Mesenchymal stem cell (in vitro differentiated cells and primary cell): ENCODE measurements at places on chromosomes 12 and 14.

DNA sequence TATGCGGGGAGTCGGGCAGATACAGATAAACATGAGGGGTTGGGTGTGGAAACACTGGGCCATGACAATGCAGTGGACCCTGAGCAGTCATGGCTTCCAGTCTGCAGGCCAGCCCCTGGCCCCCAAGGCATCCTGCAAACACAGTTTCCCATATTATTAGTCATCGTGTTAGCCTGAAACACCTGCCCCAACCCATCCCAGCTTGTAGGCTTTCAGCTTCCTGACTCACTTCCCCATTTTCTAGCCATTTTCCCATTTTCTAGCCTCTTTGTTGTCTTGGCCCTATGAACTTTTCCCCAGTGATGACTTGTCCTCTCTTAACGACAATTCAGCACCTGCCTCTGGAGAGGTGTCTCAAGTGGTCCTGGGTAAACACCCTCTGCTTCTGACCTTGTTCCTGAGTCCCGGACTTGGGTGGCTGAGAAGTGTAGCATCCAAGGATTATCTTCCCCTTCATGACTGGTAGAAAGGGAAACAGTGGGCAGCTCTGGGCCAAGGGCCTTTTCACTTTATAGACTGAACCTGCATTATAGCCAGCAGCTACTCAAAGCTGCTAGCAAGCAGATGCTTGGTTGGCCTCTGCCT, 4.3 kb upstream of the PGF start:
- H3K4me1 ChIP-seq, result peaks cover 14% of the 10 kb centered on the region
- no peak overlapping the region for H3K27ac ChIP-seq
- H3K36me3 ChIP-seq, result no peaks in the 10 kb centered on the region
- peaks cover 4% of the 10 kb centered on the region for H3K27me3 ChIP-seq

DNA sequence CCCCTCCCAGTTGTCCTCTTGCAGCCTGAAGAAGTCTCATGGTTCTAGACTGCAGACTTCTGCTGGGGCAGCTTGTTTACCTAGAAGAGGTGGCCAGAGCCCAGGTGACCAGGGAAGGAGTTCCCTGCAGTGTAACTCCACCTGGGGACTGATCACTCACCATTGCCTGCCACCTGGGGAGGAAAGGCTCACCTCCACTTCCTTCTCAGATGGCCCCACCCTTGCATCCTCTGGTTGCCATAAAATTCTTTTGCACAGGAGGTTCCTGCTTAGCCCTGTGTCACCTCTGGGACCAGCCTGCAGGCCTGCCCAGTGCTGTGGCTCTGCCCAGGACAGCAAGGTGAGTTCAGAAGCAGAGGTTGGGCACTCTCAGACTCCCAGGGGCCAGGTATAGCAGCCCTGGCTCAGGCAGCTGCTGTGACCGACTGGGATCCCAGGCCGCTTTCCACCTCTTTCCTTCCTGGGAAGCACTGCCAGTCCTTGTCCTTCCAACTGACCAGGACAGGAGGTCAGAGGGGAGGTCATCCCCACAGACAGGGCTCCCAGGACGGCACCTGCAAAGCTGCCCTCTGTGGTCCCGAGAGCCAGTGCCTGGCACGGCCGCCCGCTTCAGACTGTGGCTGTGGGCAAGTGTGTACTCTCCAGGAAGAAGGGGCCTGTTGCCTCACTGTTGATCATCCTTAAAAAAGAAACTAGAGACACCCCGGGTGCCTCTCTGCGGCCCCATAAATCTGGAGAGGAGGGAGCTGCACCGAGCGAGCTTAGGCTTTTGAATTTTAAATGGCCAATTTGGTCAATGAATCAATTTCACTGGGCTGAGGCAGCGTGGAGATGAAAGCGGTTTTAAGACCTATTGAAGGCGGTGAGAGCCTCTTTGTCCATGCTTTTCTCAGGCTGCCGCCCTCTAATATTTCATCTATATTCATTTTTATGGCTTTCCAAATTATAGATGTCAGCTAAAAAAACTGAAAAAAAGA, 79.5 kb upstream of the C14orf180 start:
- no peaks in the 10 kb centered on the region for H3K27me3 ChIP-seq
- H3K4me1 ChIP-seq, result no peaks in the 10 kb centered on the region
- no peak overlapping the region for H3K4me3 ChIP-seq
- H3K36me3 ChIP-seq, result no peaks in the 10 kb centered on the region
- no peak for DNase-seq

DNA sequence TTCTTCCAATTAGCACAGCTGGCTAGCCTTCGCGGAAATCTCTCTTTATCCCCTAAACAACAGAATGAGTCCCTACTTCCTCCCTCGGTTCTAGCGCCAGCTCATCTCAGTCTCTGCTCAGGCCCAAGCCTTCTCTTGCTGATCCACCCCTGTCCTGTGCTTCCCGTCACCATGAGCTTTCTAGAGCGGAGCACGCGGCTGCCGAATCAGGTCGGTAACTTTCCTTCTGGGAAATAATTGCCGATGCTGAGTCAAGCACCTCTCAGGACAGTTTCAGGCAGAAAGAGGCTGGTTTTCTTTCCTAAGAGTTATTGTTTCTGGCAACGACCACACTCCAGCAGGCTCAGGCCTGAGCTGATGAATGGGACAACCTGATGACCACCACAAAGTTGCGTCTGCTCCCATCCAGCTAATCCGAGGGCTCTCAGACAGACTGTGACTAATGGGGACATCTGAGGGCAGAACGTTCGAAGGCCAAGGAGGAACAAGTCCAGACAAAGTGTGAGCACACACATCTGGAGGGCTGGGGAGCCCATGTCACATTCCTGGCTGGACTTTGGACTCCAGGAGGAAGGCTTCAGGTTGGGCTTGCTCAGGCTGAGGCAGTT, 13.6 kb upstream of the GPR68 start:
- no peaks in the 10 kb centered on the region for H3K36me3 ChIP-seq
- no peaks in the 10 kb centered on the region for H3K27me3 ChIP-seq
- DNase-seq, result peak; percentile 59
- H3K4me1 ChIP-seq, result peaks cover 11% of the 10 kb centered on the region
- H3K27ac ChIP-seq, result no peak overlapping the region

DNA sequence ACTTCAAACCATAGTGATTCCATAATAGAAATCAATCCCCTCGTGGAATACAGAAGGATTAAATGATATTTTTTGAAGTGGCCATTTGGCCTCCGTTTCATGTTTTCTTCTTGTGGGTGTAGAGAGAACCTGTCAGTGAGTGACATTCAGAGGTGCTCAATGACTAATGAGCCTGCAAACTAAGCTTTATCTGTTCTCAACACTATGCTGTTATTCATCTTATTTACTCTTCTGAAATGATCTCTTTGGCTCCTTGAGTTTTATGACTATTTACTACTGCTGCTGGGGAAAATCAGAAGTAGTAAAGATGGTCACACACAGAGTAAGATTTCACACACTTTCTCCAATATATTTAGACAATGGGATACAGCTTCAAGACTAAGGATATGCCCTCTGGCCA, 30.4 kb downstream of the ATP2B1 start:
- no peak overlapping the region for H3K4me3 ChIP-seq
- H3K27me3 ChIP-seq, result no peaks in the 10 kb centered on the region
- no peaks in the 10 kb centered on the region for H3K4me1 ChIP-seq
- no peak for DNase-seq
- H3K36me3 ChIP-seq, result peaks cover 5% of the 10 kb centered on the region
- H3K27ac ChIP-seq, result no peak overlapping the region

DNA sequence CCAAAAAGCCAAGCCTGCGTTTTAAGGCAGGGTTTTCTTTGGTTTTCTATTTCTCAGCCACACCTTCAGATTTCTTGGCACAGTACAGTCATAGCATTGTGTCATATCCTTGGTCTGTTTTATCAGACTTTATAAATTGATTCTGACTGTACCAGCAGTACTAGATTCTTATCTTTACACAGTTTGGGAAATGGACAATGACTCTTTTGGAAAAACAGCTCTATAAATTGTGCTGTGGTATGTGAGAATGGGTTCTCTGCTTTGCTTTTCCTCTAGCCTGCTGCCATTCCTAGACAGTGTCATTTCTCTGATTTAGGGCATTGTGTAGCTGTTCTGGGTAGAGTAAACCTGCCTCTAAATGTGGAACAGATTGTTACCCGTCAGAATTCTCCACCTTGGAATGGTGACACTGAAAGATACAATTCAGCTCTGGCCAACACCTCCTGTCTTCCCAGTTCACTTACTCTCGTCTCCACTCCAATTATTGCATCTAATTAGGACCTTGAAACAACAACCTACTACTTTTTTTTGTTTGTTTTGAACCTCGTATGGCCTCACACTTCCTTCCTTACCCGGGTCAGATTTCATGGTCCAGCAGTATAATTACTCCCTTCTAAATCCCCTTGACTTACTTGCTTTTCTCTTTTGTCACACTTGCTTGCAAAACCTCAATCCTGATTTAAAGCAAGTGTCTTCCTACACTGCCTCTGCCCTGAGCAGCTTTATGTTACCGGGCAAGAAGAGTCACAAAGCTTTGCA, 226.3 kb downstream of the ERC1 start:
- no peak overlapping the region for H3K27ac ChIP-seq
- peak; percentile 45 for DNase-seq
- H3K4me3 ChIP-seq, result no peak overlapping the region
- no peaks in the 10 kb centered on the region for H3K4me1 ChIP-seq
- no peaks in the 10 kb centered on the region for H3K36me3 ChIP-seq

DNA sequence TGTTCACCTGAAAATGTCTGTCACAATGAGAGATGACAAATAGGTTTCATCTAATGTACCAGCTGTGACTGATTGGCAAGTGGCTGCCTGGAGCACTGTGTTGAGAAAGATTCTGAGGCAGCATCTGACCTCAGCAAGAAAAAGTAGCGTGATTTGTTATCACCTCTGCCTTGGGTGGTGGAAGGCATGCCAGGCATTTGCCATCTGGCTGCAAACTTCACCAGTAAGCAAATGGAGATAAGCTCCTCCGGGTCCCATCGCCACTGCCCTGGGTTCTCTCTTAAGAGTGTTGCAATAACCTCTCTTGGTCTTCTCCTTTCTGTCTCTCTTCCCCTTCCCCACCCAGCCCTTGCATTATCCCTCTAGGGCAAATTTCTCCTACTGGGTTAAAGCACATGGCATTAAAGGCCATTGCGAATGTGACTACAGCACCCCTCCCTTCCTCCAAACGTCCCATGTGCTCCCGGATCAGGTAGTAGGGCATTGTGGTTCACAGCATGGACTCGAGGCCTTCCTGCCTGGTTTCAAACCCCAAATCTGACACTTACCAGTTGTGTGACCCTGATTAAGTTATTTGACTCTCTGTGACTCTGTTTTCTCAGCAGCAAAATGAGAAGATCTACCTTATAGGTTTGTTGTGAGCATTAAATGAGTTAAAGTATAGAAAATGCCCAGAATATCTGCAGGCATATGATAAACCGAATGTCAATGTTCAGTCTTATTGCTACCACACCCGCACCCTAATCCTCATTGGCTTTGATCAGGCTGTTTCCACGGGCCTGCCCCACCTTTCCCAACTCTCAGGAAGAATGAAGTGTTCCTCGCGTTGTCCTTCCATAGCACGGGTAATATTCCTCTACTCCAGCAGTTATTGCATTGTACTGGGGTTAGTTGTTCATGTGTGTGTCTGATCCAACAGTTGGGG, 8.2 kb upstream of the LGALS3 start:
- no peak for DNase-seq
- no peaks in the 10 kb centered on the region for H3K27me3 ChIP-seq
- no peak overlapping the region for H3K4me3 ChIP-seq
- H3K27ac ChIP-seq, result no peak overlapping the region
- H3K4me1 ChIP-seq, result peaks cover 12% of the 10 kb centered on the region

DNA sequence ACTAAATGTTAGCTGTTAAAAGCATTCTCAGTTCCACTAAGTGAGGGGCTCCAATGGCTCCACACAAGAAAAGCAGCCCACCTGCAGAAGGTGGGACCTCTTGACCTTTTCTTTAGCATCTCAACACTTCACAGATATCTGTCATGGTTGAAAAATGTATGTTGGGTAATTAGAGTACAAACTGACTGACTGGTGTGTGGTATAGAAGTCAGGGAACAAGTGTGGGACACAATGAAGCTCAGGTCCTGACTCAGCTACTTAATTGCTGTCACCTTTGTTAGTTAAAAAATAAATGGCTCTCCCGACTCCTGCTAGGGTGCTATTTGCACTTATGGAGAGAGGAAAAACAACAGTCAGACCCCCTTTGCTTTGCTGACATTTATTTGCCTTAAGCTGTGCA, 299.0 kb downstream of the TTC6 start:
- no peak overlapping the region for H3K27ac ChIP-seq
- no peaks in the 10 kb centered on the region for H3K36me3 ChIP-seq
- H3K4me3 ChIP-seq, result no peak overlapping the region
- no peak for DNase-seq
